ENCODE measurements at places on chromosomes 12 and 14.

GRCh38 chr14:74089251-74090020 lies 4.7 kb downstream of the LIN52 start:
- no peak for DNase-seq

- DNase-seq, result no peak
Observed at GRCh38 chr14:83713732-83714131, 1816.2 kb upstream of the FLRT2 start.

- DNase-seq, result no peak
Observed at GRCh38 chr12:62865065-62865464, 69.9 kb downstream of the PPM1H start.

DNA sequence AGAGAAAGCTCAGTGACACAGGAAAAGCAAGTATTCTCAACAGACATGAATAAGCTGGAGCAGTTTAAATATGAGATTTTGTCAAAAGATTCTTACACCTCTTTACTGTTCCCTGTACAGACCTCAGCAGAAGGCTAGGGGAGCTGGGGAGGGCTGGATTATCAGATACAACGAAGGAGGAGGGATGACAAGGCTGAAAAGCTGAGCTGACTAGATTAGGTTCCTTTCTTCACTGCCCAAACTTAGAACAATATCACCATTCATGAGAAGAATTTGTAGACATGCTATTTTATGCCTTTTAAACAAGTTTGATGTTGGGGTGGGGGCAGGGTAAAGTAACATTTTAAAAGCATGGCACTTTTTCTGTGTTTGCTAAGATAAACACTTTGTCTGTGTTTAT lies 611.1 kb downstream of the AACS start:
- no peak for DNase-seq

GRCh38 chr14:92759679-92760523 lies 11.5 kb upstream of the LGMN start:
- no peak for DNase-seq

DNA sequence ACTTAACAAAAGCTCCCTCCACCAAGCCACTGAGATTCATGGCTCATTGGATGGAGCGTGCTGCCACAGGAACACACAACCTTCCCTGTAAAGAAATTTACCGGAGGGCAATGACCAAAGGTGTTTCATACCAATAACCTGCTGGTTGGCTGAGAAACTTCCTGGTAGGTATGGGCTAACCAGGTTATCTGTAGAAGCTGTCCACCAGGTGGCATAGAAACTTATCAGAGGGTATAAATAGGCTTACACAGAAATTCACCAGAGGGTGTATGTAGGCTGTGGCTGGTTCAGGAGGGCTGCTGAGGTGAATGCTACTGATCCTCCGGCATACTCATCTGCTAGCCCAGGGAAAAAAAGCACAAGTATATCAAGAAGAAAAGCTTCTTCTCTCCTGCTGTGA lies 27.1 kb upstream of the MTERF2 start:
- no peak for DNase-seq

- no peak for DNase-seq
Observed at GRCh38 chr14:72256055-72256454, 323.8 kb downstream of the RGS6 start.

- DNase-seq, result no peak
Observed at GRCh38 chr12:44654646-44655639, 221.2 kb downstream of the NELL2 start.

DNA sequence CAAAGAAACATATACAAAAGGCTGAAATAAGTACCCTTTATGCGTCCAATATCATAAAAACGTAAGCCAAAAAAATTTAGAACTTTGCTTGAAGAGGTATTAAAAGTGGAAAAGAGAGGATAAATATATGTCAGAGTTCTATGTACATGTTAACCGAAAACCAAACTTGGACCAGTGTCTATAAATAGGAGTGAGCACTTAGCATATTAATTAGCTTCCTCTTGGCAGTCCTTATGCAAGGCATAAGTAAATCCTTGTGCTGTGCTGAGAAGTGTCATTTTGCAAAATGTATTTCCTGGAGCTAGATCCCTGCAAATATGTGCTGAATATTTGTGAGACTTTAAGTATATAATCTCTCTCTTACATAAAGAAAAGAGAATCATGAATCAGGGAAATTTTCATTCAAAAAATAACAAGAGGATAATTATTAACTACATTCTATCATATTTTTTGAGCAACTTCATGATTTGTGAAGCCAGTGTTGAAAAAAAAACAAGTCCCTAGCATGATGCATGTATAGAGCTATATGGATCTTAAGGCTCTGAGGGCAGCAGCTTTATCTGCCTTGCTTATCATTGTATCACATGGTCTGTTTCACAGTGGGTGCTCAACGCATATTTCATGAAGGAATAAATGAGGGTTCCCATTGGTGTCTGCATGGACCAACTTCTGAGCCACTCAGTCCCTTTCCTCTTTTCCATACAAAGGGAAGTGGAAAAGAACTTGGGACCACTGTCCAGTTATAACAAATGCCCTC lies 326.1 kb downstream of the PDZRN4 start:
- no peak for DNase-seq

DNA sequence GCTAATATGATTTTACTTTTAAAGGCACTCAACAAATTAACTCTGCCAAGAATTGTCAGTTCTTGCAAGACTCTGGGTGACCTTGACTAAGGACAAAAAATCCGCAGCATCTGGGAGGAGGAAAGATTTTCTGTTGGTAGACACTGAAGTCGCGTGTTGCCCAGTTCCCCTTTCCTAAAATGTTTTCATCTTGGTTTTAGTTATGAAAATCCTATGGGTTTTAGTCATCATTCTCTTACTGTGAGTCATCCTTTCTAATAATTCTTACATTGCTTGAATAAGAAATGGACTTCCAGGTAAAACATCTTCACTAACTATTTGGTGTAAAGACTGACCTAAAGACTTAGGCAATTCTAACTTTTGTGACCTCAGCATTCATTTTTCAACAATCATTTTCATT lies 9.1 kb downstream of the GSG1 start:
- no peak for DNase-seq

DNA sequence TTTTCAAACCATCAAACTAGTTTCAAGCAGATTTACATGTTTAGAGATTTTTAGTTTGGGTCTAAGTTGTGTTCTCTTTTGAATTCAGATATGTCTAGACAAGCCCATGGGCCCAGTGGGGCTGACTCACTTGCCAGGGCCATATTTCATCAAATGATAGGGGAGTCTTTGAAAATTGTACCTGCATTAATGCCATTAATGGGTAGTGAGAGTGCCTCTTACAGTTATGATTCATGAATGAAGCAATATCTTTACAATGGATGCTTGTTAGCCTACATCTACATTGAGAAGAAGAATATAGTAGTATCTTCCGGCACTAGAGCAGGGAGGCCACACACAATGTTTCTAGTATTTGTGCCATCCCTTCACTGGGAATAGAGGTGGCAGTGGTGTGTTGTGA lies 174.2 kb upstream of the E2F7 start:
- no peak for DNase-seq

Data from stimulated activated naive CD4-positive, alpha-beta T cell treated with Interleukin-2 at 50 U/mL for 16 hours (primary cell).